ENCODE measurements at places on chromosomes 3 and 15.

DNA sequence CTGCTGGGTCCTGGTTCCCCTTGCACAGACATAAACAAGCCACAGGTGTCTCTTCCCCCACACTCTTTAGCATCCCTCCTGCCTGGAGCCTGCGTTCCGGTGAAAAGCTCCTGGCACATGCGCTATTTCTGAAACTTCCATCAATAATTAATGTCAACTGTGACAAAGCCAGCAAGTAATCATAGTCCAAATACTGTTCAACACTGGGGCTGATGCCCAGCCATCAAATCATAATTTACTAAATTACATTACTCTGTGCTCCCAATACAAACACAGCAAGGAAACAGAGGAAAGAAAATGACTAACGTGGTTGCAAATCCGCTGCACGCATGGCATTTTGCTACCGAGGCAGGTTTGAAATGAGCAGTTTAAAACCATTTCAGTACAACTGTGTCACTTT lies 294.7 kb downstream of the ERC2 start:
- no peak for DNase-seq

- no peak for DNase-seq
These were observed 35.7 kb downstream of the CORO2B start for GRCh38 chr15:68614286-68615035.

- DNase-seq = no peak
These were observed 20.9 kb downstream of the FBXO22 start for GRCh38 chr15:75924576-75924975.

- no peak for DNase-seq
These were observed 73.3 kb downstream of the CSNK1G1 start for GRCh38 chr15:64282701-64283100.

DNA sequence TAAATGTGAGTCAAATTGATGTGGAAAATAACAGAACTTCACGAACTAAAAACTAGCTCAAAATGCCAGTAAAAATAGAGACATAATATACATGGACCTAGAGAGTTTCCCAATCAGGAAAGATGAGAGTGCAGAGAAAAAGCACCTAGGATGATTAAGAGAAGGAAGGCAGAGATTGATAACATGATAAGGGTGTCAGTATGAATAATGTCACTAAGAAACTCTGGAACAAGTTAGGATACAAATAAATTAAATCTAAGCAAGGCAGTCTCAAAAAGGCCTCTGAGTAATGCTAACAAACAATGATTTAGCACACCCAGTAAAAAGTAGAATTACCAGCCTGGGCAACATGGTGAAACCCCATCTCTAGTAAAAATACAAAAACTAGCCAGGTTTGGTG lies 304.7 kb upstream of the DPPA4 start:
- no peak for DNase-seq

- DNase-seq = no peak
These were observed 22.1 kb upstream of the SCAANT1 start for GRCh38 chr3:63934041-63934866.

DNA sequence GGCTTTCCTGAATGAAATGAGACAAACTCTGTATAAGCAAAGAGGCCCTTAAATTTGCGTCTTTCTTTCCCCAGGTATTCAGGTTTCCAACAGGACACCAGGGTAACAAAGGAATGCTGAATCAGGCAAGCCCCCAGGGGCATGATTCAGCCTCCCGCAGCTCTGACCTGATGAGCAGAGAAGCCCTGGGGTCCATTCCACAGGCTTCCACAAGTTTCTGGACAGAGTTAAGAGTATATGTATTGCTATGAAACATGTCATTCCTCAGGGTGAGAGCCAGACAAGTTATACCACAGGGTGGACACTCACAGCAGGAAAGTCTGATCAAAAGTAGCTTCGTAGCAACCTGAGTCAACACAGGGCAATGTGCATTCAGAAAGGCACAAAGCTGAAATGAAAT lies 68.1 kb upstream of the CTNNB1 start:
- DNase-seq = peak; percentile 13

DNA sequence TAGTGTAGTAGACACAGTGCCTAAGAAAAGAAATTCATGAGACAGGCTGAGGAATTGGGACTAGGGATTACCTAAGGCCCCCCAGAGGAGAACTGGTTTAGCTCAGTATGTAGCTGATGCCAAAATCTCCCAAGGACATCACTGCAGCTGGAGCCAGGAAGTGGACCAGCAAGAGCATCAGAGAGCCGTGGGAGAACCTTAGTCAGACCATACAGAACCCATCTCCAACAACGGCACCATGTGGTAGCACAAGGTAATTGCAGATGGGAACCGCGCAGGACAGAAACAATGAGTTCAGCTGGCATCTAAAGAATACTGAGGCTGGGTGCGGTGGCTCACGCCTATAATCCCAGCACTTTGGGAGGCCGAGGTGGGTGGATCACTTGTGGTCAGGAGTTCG lies 81.7 kb downstream of the WNT5A start:
- DNase-seq = no peak
